ENCODE measurements at places on chromosomes 5 and 9.
A peak's percentile ranks its signal among the peaks of the same experiment; 100 is the strongest.

GRCh38 chr9:104948277-104948676 is 20.3 kb upstream of the ABCA1 start:
- DNase-seq, result no peak

DNA sequence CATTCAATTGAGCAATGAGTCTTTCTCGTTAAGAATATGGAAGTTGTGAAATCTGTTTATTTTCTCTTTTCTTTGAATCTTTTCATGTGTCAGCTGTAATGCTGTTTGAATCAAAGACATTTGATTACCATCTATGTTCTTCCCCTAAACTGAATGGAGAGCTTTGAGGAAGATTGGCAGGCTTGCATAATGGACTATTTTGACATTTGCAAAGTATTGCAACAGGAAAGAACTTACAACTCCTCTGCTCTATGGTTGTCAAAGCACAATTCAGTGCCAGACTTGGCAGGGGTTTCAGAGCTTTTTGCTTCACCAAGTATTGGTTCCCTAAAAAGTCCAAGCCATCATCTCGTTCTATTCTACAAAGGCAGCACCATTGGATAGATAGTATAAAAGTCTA is 549.0 kb upstream of the NUDT12 start:
- peak; percentile 22 for DNase-seq

GRCh38 chr5:111996574-111996973 is 239.6 kb upstream of the NREP start:
- DNase-seq, result no peak

DNA sequence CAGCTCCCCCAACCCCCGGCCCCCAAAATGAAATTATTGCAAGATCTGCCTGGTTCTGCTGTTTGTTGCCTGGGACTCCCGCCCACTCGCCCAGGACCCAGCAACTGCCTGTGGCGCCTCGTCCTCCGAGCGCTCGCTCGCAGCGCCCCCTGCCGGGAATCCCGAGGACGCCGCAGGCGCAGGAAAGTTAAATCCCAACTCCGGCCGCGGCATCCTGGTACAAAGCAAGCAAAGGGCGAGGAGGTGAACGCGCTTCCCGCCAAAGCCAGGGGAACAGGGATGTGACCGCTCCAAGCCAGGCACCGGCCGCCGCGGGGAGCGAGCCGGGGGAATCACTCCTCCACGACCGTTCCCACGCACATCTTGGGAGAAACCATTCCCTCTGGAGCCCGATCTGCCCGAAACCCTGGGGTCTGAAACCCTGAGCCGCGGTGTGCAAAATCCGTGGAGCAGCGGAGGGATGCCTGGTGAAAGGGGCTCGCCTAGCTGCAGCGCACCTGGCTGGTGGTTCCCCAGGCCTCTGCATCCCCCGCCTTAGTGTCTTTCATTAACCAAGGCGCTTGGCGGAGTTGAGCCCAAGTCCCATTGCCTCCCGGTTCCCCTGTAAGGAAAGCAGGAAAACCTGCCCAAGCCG is 1.3 kb downstream of the SEMA5A start:
- DNase-seq, result peak; percentile 34

GRCh38 chr5:3542158-3542557 is 53.5 kb upstream of the IRX1 start:
- peak; percentile 29 for DNase-seq

DNA sequence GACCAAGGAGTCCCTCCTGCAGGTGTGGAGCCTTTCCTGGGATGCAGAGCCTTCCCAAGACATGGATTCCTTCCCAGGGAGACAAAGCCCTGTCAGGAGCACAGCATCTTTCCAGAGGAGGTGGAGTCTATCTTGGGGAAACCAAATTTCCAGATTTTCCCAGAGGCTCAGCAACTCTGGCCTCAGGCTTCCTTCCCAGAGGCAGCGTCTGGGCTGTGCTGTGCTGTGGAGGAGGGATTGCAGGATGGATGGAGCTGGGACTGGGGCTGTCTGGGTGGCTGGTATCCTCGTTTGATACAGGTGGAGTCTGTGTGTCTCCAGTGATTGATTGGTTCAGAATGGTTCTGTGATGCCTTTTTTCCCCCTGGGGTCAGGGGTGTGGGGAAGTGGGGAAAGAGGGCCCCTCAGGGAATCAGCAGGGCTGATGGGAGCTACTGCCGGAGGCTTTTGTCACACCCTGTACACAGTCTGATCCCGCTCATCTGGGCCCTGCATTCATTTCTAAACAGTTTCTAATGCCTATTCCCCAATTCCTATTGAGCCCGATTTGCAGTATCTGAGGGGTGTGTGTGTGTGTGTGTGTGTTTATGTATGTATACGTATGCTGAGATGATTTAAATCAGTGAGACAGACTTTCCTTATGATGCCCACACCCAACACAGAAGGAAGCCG is 16.0 kb downstream of the OR13J1 start:
- DNase-seq, result no peak

DNA sequence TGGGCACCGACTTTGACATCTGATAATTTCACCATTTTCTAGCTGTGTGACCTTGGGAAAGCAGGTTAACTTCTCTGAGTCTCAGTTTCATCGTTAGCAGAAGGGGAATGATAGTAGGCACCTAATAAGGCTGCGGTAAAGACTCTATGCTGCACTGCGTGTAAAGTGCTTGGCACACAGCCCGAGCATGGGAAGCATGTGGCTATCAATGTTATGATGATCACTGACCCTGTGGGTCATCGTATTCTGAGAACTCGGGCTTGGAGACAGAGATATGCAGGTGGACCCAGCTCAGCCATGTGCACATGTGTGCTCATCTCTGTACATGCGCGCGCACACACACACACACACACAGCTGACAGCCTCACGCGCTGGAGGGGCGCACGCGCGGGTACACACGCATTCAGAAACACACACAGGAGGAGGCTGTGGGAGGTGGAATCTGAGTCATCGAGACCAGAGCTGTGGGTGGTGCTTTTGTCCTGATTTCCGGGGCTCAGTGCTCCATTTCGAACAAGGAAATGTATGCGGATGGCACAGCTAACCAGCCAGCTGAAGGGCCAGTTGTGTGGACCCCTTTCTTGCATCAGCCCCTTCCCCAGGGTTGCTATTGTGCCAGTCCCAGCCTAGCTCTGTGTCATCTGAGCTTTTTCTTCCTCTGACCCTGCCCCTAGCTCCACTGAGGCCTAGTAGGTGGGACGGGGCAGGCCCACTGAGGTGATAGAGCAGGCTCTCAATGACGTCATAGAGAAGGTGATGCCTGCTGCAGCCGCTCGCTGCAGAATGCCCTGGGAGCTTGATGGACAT is 11.1 kb upstream of the ARAP3 start:
- peak; percentile 52 for DNase-seq

DNA sequence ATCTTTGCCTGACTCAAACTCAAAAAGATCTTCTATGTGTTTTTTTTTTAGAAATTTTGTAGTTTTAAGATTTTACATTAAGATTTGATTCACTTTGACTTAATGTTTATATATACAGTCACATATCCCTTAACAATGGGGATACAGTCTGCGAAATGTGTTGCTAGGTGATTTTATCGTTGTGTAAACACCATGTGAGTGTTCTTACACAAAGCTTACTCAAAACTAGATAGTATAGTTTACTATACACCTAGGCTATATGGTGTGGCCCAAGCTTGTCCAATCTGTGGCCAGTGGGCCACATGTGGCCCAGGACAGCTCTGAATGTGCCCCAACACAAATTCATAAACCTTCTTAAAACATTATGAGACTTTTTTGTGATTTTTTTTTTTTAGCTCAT is 131.9 kb downstream of the CWC27 start:
- no peak for DNase-seq

GRCh38 chr5:51652980-51653379 is 269.7 kb downstream of the ISL1 start:
- DNase-seq, result no peak

DNA sequence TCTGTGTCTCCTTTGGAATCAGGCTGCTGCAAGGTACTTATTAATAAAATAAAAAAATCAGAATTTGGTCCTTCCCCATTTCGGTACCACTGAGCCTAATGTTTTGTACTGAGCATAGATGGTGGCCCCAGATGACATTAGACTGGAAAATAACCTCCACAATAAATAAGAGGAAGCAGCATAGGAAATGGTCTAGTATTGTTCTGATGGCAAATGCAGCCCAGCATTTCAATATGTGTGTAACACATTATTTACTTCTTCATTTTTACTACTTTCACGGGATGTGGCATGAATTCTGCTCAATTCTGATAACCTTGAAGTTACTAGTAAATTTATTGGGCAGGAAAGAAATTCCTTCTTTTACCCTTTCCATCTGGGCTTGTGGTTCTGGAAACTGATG is 295.6 kb downstream of the ADGRV1 start:
- DNase-seq, result no peak

DNA sequence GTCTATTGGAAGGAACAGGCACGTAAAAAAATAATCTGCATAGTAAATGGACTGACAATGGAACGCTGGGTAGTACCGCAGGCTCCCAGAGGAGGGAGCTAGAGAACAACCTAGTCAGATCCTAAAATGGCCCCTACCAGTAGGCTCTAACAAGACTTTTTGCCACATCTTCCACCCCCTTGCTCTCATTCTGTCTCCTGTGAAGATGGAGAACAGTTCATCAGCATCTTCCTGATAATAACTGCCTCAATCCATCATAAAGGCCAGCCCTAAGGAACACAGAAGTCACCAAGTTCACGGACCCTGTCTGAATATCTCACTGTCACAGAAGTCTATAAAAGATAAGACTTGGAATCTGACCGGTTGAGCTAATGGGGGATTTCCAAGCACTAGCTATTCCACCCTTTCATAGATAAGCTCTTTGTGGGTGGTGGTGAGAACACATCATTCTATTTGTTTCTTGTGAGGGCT is 133.4 kb downstream of the SLC1A3 start:
- peak; percentile 87 for DNase-seq

GRCh38 chr9:134962973-134963364 is 45.3 kb upstream of the FCN1 start:
- DNase-seq, result no peak

GRCh38 chr5:67363963-67364362 is 167.4 kb upstream of the CD180 start:
- no peak for DNase-seq

DNA sequence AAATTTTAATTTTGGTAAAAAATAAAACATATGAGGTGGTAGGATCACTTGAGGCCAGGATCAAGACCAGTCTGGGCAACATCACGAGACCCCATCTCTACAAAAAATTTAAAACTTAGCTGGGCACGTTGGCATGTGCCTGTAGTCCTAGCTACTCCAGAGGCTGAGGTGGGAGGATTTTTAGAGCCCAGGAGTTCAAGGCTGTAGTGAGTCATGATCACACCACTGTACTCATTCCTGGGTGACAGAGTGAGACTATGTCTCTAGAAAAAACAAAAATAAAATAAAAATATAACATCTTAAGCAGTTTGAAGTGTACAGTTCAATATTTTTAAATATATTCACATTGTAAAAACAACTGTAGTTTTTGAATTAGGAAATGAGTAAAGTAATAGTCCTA is 108.3 kb downstream of the SMIM15 start:
- no peak for DNase-seq

GRCh38 chr5:82862711-82863110 is 214.5 kb downstream of the TMEM167A start:
- DNase-seq, result no peak

DNA sequence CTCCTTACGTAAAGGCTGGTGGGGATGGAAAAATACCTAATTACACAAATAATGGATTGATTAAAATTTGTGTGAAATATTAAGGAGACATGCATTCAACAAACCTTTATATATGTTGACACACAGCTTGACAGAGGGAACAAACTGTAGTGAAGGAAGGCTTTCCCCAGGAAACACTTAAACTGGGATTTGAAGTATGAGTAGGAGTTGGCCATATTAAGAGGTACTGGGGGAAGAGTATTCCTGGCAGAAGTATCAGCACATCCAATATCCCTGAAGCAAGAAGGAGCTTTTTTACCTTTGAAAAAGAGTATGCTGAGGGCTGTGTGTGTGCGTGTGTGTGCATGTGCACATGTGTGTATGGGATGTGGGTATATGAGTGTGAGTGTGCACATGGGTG is 111.1 kb downstream of the PSD2 start:
- no peak for DNase-seq

DNA sequence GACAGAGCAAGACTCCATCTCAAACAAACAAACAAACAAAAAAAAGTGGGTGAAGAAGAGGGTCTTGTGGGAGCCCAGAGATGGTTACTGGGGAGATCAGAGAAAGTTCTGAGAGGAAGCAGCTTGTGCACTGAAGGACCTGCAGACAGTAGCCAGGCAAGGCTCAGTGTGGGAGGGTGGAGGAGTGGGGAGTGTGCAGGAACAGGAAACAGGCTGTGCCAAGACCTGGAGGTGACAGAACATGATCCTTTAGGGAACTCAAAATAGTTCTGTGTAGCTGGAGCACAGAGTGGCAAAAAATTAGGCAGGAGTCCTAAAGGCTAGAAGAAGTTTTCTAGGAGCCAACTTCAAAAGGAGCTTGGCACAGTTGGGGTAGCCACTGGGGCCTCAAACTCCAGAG is 19.2 kb upstream of the NANS start:
- peak; percentile 79 for DNase-seq

DNA sequence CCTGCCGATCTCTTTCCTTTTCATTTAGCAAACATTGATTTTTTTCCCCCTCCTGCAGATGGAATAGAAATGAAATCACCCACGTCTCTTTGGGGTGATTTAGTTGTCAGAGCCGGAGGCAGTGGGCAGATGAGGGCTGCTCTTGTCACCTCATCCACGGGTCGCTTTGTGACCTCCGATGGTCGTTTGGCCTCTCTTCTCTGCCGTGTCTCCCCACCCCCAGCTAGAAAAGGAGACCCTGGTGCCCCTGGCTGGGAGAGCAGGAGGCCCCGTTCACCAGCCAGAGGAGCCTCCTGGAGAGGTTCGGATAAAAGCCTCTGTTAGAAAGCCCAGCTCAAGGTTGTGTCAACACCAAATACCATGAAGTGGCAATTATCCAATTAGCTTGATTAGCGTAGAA is 21.6 kb upstream of the RXRA start:
- no peak for DNase-seq

GRCh38 chr9:72817413-72817812 is 135.4 kb downstream of the ALDH1A1 start:
- DNase-seq, result no peak

- DNase-seq, result no peak
These were observed 186.2 kb upstream of the OTULINL start for GRCh38 chr5:14395411-14395810.

DNA sequence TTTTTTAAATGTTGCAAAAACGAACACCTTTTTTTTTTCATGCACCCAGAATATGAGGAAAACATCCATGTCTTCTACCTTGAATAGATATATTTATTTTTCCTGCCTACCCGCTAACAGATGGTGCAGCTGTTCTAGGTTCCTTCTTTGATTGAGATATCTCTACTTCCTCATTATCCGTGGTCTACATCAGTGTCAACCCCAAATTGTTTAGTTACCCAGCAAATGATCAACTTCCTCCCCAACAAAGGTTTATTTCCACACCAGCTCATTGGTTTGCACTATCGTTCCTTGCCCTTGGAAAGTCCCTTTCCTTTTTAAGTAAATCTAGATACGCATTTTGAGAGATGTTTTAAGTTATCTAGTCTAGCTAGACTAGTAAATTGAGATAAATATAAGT is 166.4 kb downstream of the PRR16 start:
- peak; percentile 2 for DNase-seq

GRCh38 chr9:102434545-102434944 is 560.6 kb upstream of the CYLC2 start:
- DNase-seq, result no peak

GRCh38 chr9:85432599-85432998 is 309.2 kb downstream of the AGTPBP1 start:
- no peak for DNase-seq

GRCh38 chr5:78624011-78624541 is 24.5 kb downstream of the LHFPL2 start:
- no peak for DNase-seq
